CD4-positive, alpha-beta memory T cell (primary cell): ENCODE measurements at places on chromosomes 3 and 15. TPM values are rescaled to one million over a fixed set of nuclear protein-coding genes. Genes with fewer than 3 reads are reported as not detected.

Gene AHSG
- not detected for total RNA-seq

DNA sequence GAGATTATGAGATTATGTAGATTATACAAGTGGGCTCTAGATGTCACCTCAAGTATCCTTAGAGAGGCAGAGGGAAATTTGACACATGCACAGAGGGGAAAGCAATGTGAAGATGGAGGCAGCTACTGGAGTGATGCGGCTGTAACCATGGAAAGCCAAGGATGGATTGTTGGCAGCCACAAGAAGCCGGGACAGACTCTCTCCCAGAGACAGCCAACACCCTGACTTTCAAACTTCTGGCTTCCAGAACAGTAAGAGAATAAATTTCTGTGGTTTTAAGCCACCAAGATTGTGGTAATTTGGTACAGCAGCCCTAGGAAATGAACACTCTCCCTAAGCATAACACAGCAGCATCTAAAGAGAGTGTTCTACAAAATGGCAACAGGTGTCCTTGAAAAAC, 34.4 kb upstream of the PRICKLE2 start:
- DNase-seq: no peak

- DNase-seq: no peak
These were observed 11.4 kb upstream of the HDGFL3 start for GRCh38 chr15:83219026-83219425.

GRCh38 chr3:176208915-176209314, 988.4 kb downstream of the TBL1XR1 start:
- no peak for DNase-seq

- no peak for DNase-seq
These were observed 3.1 kb downstream of the FAM107A start for GRCh38 chr3:58574106-58574505.

DNA sequence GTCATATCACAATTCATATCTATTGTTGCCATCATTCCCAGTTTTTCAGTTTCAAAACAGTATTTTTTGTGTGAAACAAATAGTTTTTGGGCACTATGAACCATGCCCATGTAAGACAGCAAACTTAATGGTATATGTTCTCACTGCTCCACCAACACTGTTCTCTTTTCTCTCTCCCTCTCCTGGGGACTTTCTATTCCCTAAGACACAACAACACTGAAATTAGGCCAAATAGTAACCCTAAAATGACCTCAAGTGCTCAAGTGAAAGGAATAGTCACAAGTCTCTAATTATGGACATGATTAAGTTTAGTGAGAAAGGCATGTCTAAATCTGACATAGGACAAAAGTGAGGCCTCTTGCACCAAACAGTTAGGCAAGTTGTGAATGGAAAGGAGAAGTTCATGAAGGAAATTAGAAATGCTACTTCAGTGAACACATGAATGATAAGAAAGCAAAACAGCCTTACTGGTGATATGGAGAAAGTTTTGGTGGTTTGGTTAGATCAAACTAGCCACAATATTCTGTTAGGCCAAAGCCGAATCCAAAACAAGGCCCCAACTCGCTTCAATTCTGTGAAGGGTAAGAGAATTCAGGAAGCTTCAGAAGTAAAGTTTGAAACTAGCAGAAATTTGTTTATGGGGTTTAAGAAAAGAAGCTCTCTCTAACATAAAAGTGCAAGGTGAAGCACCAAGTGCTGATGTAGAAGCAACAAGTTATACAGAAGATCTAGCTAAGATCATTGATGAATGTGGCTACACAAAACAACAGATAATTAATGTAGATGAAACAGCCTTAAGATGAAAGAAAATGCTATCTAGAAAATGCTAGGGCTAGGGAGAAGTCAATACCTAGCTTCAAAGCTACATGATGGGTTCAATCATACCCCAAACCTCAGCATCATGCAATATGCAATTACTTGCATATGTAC, 104.2 kb downstream of the CBLB start:
- DNase-seq: no peak

DNA sequence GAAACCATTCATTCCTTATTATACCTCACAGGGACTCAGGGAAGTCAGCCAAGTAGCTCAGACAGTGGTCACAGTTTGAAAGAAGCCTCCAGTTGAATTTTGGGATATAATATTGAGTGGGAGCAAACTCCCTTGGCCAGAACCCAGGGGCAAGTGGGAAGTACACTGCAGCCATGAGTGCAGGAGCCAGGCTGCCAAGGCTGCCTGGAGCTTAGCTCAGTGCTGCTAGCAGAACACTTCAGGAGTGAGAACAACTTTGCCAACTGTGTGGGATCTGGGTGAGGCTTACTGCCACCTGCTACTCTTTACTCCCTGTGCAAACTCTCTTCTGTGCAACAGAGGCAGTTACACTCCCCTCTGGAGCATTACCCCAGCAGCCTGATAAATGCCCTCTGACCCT, 4.6 kb downstream of the OR5K3 start:
- DNase-seq: no peak

- DNase-seq: peak; percentile 40
These were observed 791 bp downstream of the GYG1 start for GRCh38 chr3:148992027-148992634.
